ENCODE measurements at places on chromosomes 1 and 21.

DNA sequence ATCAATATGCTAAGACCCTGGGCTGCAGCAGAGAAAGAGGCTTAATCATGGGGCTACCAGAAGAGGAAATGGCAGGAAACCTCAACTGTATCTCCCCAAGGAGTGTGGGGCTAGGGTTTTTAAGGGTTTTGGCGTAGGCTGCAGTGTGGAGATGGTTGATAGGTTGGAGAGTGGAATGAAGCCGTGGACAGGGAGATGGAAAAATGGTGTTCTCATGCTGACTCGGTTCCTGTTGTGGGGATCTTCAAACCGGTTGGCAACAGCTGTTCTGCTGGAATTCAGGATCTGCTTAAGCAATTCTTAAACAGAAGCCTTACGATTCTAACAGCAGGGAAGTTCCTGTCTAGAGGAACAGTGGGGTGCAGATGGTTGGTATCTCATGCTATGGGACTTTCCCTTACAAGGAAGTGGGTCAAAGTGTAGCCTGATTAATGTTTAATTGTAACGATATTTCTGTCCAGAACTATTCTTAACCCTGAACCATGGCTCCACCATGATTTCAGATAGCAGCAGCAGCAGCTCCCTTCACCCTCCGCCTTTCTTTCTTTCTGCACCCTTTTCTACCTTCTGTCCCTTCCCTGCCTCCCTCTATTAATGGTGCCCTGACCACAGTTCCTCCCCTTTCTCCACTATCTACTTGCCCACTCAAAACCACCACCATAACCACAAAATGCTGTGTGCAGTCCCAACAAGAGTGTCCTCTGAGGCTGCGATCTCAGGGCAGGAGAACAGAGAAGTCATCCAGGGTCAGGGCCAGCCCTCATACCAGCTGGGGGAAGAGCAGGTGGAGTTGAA, 30.8 kb downstream of the RSPH1 start:
- no peak for DNase-seq

GRCh38 chr1:44713321-44713781, 17.6 kb downstream of the RNU5D-1 start:
- DNase-seq, result no peak

GRCh38 chr1:80882553-80882952, 918.2 kb upstream of the ADGRL2 start:
- no peak for DNase-seq

DNA sequence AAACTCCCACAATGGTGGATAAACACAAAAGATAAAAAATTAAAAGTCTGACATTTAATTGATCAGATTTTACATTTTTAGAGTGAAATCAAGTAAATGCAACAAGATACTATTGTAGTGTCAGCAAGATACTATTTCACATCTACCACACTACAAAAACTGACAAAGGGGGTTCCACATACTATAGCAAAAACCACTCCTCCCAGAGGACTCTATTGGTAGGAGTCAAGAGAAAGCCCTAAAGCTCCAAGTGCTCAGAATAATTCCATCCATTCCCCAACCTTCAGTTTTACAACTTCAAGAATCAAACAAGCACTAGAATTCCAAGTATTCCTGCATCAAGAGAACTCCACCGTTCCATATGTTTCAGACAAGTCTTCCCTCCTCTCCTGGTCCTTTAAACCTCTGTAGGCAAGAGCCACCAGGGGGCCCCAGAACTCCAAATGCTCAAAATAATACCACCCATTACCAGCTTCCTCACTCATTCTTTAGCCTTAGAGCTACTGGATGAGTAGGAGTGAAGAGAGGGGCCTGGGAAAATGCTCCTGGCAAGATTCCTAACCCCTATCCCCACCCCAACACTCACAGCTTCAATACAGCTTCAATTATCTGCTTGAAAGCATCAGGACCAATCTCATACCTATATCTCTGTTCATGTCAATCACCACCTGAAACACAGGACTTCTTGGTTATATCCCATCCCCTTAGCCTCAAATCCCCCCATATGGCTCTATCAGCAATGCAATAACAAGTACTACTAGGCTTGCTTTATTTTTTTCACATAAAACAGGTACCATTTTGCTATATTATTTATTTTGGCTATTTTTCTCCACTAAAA, 9.9 kb downstream of the TOR1AIP2 start:
- peak; percentile 20 for DNase-seq

- DNase-seq, result no peak
Measured at GRCh38 chr21:17428484-17428869, 84.4 kb upstream of the CXADR start.

- DNase-seq, result no peak
Measured at GRCh38 chr1:218953386-218953785, 220.3 kb upstream of the LYPLAL1 start.

DNA sequence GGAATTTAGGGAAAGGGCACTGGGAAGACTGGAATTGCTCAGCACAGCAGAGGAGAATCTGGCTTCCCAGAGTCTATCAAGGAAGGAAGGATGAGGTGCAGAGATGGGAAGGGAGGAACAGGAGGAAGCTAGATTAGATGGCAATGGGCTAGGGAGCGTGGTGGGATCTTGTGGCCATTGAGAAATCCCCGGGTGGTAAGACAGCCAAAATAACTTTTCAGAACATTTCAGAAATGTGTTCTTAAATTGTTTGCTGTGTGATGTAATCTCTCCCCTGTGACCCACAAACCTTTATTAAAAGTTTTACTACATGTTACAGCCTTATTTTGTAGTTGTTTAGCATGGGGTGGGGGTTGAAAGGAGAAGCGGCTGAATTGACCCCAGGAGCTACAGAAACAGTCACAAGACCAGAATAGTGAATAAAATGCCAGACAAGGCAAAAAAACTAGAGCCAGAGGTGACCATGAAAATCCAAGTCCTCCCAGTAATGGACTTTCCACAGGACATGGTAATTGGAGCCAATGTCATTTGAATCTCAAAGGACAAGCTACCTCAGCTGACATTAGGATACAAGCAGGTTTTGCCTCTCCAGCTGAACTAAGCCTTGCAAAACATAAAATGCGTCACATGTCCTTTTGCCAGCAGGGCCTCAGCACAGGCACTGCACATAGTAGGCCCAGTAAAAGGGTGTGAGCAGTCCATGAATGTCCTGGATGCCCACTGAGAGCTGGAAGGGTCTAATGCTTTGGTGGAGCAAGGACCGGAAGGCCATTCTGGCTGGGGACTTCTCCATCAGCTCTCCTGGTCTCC, 980 bp upstream of the AHCYL1 start:
- DNase-seq, result no peak

- DNase-seq, result no peak
Measured at GRCh38 chr1:244639561-244639960, 13.4 kb upstream of the DESI2 start.

GRCh38 chr21:38803075-38803660, 2.6 kb upstream of the ETS2 start:
- no peak for DNase-seq

DNA sequence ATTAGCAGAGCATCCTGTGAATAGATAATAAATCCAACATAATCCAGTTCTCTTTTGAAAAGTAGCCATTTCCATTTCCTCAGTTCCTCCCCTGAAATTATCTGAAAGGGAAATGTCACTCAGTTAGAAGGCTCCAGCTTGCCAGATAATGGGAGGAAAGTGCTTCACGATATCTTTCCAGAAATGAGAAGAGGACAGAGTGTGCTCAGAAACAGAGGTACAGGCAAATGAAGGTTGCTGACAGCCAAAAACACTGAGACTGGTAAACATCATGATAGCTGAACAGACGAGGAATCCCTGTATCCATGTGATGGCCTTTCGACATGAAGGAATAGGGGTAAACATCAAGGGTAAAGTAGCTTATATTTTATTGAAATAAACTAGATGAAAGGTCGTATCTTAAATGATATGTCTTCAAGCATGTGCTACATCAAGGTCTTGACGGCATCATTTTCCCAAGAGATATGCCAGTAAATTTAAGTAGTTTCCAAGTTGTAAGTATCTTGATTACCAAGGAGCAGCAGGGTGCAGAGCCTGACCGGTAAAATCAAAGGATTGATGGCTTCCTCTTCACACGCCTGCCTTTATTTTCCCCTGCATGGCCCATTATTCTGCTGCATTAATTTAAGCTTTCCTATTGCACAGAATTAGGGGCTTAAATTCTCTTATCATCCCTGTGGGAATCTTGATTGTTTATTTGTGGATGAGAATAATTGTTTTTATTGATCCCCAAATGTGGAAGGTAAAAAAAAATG, 244.3 kb upstream of the ST6GALNAC5 start:
- DNase-seq, result no peak

DNA sequence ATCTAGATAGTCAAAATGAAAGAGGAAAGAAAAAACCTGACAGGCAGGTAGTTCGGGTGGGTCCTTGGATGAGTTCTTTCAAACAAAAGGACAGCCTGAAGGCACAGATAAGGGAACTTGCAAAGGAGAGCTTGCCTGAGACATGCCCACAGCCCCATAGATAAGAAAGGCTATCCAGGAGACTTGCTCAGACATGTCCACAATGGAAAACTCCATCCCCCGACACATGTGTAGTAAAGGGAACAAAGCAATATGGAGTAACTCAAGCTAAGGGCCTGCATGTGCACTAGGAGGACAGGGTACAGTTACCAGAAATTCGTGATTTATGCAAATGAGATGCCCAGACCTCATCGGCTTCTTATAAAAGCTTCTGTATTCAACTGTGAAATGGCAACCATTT, 281.5 kb downstream of the NEGR1 start:
- no peak for DNase-seq

GRCh38 chr1:186633116-186633515, 47.1 kb downstream of the PTGS2 start:
- DNase-seq, result no peak

DNA sequence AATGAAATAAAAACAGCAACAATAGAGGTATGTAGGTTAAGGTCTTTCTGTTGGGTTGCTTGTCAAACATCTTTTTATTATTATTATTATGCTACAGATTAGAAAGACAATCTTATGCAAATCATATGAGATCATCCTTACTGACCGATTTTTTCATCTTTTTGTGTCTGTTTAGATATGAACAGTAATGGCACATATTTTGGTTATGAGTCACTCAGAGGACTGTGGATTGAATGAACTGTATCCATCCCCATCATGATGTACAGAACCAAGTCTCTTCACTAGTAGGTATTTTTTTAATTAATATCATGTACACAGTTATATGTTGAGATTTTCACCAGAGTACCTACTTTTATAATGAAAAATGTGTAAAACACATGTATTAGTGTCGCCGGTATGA, 159.1 kb downstream of the CHRM3 start:
- no peak for DNase-seq

- no peak for DNase-seq
Measured at GRCh38 chr1:155844860-155845421, 12.1 kb downstream of the GON4L start.

- DNase-seq, result peak; percentile 17
Measured at GRCh38 chr1:46285730-46286477, 17.5 kb downstream of the LRRC41 start.

GRCh38 chr1:191702124-191702523, 456.1 kb upstream of the RGS18 start:
- DNase-seq, result no peak

- no peak for DNase-seq
Measured at GRCh38 chr1:39214714-39214997, 10.2 kb downstream of the MACF1 start.

DNA sequence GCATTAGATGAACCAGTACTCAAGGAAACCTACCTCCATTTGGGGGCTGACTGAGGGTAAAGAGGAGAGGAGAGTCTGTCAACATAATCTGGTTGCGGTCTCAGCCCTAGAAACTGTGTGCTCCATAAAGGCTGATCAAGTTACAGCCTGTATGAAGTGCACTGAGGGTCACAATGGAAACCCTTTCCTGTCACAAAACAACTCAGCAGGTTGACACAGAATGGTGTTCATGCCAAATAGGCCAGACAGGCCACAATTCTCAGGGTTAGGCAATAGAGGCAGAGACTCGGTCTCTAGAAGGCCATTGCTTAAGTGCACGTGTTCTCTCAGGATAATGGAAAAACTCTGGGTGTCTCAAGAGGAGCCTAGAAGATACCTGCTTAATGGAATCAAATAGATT, 4.1 kb upstream of the ANKRD35 start:
- no peak for DNase-seq

- no peak for DNase-seq
Measured at GRCh38 chr1:96206451-96206850, 515.1 kb upstream of the PTBP2 start.

- DNase-seq, result no peak
Measured at GRCh38 chr1:150477733-150478132, 9.5 kb upstream of the TARS2 start.

- DNase-seq, result no peak
Measured at GRCh38 chr1:23122023-23122748, 46.5 kb downstream of the LUZP1 start.

GRCh38 chr1:16174261-16174868, 18.5 kb upstream of the EPHA2 start:
- no peak for DNase-seq

DNA sequence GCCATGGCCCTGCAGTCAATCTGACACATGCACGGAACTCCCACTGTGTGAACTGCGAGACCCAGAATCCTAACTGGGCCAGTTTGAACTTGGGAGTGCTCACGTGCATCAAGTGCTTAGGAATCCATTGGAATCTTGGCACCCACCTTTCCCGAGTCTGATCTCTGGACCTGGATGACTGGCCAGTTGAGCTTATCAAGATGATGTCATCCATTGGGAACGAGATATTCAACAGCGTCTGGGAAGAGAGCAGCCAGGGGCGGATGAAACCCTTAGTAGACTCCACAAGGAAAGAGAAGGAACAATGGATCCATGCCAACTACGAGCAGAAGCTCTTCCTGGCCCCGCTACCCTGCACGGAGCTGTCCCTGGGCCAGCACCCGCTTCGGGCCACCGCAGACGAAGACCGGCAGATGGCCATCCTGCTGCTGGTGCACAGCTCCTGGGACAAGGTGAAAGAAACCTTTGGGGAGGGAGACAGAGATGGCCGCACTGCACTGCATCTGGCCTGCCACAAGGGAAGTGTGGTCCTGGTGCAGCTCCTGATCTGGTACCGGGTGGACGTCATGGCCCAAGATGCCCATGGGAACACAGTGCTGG, 3.1 kb upstream of the TDRD5 start:
- DNase-seq, result no peak

- no peak for DNase-seq
Measured at GRCh38 chr1:234683861-234684632, 74.1 kb upstream of the IRF2BP2 start.

DNA sequence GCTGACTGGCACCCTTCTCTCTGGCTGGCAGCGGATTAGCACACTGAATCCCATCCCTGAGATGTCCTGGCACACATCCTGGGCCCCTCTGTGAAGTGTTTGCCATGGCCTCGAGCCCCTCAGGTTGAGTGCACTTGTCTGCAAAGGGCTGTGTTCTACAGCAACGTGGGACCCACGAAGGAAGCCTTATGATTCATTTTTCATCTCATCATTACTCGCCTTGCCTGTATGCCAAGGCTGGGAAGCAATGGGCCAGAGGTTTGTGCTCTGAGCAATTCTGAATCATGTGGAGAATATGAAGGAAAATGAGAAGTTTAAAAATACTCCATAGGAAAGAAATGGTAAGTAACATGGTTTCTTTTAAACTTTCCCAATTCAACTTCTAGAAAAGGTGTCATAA, 124.8 kb upstream of the LMO4 start:
- DNase-seq, result no peak

GRCh38 chr1:29094433-29094832, 29.3 kb downstream of the TMEM200B start:
- DNase-seq, result no peak

GRCh38 chr1:169890761-169891538, 2.7 kb downstream of the SCYL3 start:
- DNase-seq, result peak; percentile 10

- peak; percentile 21 for DNase-seq
Measured at GRCh38 chr1:169105434-169106094, 926 bp upstream of the ATP1B1 start.

GRCh38 chr1:147833231-147833860, 69.2 kb upstream of the GJA8 start:
- no peak for DNase-seq
